A549 treated with ZK216348 at 1 μM for 4 hours (cell line): ENCODE measurements at places on chromosomes 2 and 18. TPM values are rescaled to one million over a fixed set of nuclear protein-coding genes. Genes with fewer than 3 reads are reported as not detected.

The ABHD3 gene
- total RNA-seq, result 16.2 to 25.7 TPM (median 21.3 TPM) in 5 replicates

The RND3 gene
- total RNA-seq, result 48.7 to 72.5 TPM (median 58.7 TPM) in 5 replicates

The BIN1 gene
- 25.6 to 33.2 TPM (median 29.9 TPM) in 5 replicates for total RNA-seq

The LAPTM4A gene
- 196 to 296 TPM (median 280 TPM) in 5 replicates for total RNA-seq

The UGT1A10 gene
- total RNA-seq, result 0.18 to 0.52 TPM (median 0.23 TPM) in 3 of 5 replicates, not detected in the others

The GAREM2 gene
- total RNA-seq, result 5.6 to 10.3 TPM (median 7.7 TPM) in 5 replicates

The CIAO1 gene
- total RNA-seq, result 54.5 to 92.9 TPM (median 87.8 TPM) in 5 replicates

The ARHGEF33 gene
- total RNA-seq, result 0.02 to 0.04 TPM in 2 of 5 replicates, not detected in the others

The TUBB8B gene
- not detected in 5 replicates for total RNA-seq

The TTL gene
- total RNA-seq, result 29.5 to 45.5 TPM (median 42.1 TPM) in 5 replicates

The UGT1A3 gene
- 0.12 to 0.19 TPM (median 0.17 TPM) in 3 of 5 replicates, not detected in the others for total RNA-seq

The TTLL4 gene
- 26.7 to 30.8 TPM (median 27.5 TPM) in 5 replicates for total RNA-seq

The TANK gene
- total RNA-seq, result 26.6 to 60.0 TPM (median 32.5 TPM) in 5 replicates

The MDH1B gene
- total RNA-seq, result 1.6 to 2.5 TPM (median 1.7 TPM) in 5 replicates
